Osteoblast (primary cell): ENCODE measurements at places on chromosomes 4 and X. TPM values are rescaled to one million over a fixed set of nuclear protein-coding genes. Genes with fewer than 3 reads are reported as not detected.
A peak's percentile ranks its signal among the peaks of the same experiment; 100 is the strongest.

DNA sequence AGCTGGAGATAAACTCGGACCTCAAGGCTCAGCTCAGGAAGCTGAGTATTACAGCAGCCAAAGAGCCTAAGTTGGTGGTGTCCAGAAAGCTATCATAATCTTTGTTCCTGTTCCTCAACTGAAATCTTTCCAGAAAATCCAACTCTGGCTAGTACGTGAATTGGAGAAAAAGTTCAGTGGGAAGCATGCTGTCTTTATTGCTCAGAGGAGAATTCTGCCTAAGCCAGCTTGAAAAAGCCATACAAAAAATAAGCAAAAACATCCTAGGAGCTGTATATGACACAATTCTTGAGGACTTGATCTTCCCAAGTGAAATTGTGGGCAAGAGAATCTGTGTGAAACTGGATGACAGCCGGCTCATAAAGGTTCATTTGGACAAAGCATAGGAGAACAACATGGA, 74.6 kb downstream of the SHISA3 start:
- no peak for DNase-seq

GRCh38 chrX:154325541-154325940, 29.9 kb downstream of the TKTL1 start:
- no peak for DNase-seq

GRCh38 chr4:26985873-26986272, 125.2 kb downstream of the STIM2 start:
- no peak for DNase-seq

- peak; percentile 88 for DNase-seq
Observed at GRCh38 chr4:159248384-159249178, 145.7 kb downstream of the RAPGEF2 start.

MTNR1A gene
- not detected in 2 replicates for total RNA-seq

ZNF732 gene
- 0.59 and 0.72 TPM in 2 replicates for total RNA-seq

GNRHR gene
- total RNA-seq, result not detected in 2 replicates
